NCI-H2029 (cell line): ENCODE measurements at places on chromosomes 5 and 9.
A peak's percentile ranks its signal among the peaks of the same experiment; 100 is the strongest.

DNA sequence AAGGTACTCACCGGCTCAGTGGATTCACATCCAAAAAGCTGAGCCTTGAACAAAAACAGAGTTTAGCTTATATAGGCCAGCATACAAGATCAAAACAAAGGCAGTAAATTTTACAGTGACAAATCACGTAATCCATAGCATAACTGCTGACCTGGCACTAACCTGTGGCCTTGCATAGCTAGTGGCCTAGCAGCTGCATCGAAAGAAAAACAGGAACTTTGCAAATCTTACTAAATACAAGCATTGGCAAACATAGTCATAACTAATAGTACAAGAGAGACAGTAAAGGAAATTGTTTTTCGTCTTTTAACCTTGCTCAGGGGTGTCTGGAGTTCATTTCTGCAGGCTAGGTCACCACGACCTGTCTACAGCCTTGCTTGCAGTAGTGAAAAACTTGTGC is 4.8 kb downstream of the HSDL2 start:
- DNase-seq: no peak

GRCh38 chr5:166883016-166883415 is 1408.4 kb upstream of the WWC1 start:
- no peak for DNase-seq

- DNase-seq: no peak
These were observed 1.8 kb downstream of the SGCD start for GRCh38 chr5:156328766-156329165.

DNA sequence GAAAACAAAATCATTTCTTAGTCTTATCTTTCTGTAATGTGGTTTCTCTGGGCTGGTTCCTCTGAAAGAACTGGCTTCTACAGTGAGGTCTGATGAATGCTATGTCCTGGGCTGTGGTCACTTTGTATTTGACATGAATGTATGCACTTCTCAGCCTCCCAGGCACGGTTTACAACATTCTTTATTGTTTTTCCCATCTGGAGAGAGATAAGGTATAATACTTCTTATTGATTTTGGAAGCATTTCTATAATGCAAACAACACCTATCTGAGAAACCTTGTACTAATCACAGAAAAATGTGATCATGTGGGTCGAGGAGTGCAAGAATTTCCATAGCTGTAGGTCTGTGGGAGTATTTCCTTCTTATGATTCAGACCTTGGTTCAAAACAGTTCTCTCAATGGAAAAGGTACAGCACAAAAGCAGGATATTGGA is 46.9 kb downstream of the ACTBL2 start:
- no peak for DNase-seq

- no peak for DNase-seq
These were observed 49.8 kb upstream of the SH3PXD2B start for GRCh38 chr5:172503925-172504700.

DNA sequence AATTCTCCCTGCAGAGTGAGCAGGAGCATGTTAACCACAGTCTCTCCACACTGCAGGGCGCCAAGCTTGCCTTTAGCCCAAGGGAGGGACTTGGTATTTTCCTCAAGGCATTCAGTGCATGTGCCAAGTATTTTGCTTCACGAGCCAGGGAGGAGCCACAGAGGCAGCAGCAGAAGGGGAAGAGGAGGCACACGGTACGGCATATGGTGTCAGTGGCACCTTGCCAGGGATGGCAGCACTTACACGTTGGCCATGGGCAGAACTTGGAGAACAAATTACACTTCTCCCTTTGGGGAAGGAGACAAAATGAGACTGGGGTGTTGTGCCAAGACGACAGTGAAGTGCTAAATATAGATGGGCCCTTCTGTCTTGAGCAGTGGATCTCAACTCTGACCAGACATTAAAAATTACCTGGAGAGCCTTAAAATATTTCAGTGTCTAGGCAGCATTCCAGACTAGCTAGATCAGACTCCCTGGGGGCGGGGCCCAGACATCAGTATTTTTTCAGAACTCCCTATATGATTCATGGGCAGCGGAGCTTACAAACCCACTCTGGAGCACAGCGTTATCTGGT is 155.8 kb downstream of the DRD1 start:
- no peak for DNase-seq

GRCh38 chr5:53343187-53343586 is 137.2 kb upstream of the FST start:
- DNase-seq: no peak

- DNase-seq: no peak
These were observed 388.0 kb upstream of the TYRP1 start for GRCh38 chr9:12305211-12305610.

- no peak for DNase-seq
These were observed 1.3 kb downstream of the BRD9 start for GRCh38 chr5:891117-891836.

DNA sequence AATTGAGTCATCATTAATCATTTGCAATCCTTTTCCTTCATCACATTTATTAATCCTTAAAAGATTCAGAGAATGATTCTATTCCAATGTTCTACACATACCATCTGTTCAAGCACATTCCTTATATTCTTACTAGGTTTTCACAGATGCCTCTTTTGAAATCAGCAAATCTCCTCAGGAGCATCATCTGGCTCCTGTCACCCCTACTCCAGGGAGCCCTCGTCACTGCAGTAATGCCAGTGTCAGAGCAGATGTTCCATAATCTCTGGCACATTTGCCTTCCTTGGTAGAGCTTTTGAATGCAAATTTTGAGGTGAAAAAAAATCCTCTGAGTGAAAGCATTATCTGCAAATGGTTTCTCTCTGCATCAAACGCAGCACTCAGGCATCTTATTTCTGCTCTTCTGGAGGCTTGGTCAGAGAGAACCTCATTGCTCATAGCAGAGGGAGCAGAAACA is 7.6 kb upstream of the KCNV2 start:
- no peak for DNase-seq

DNA sequence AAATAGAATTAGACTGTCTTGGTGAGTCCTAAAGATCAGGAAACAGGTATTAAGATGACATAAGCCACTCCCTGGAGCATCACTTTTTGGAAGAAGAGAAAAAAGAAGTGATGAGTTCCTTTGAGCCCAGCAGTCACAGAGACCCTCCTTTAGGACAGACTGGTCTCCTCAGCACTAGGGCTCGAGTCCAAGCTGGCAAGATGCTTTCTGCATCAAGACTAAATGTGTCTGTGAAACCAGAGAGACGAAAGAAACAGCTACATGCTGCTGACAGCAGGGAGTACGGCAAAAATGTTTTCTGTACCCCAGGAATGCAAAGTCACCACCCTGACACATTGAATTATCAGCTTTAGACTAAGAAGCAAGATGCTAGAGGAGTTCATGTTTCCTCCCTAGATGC is 184.5 kb downstream of the CRB2 start:
- DNase-seq: no peak

GRCh38 chr9:70613024-70613768 is 198.7 kb upstream of the KLF9 start:
- DNase-seq: no peak

- no peak for DNase-seq
These were observed 114.5 kb downstream of the HTR4 start for GRCh38 chr5:148539851-148540250.

GRCh38 chr9:75088646-75089372 is 495 bp downstream of the OSTF1 start:
- DNase-seq: peak; percentile 78

GRCh38 chr9:86175223-86175622 is 75.9 kb upstream of the GOLM1 start:
- DNase-seq: peak; percentile 91

DNA sequence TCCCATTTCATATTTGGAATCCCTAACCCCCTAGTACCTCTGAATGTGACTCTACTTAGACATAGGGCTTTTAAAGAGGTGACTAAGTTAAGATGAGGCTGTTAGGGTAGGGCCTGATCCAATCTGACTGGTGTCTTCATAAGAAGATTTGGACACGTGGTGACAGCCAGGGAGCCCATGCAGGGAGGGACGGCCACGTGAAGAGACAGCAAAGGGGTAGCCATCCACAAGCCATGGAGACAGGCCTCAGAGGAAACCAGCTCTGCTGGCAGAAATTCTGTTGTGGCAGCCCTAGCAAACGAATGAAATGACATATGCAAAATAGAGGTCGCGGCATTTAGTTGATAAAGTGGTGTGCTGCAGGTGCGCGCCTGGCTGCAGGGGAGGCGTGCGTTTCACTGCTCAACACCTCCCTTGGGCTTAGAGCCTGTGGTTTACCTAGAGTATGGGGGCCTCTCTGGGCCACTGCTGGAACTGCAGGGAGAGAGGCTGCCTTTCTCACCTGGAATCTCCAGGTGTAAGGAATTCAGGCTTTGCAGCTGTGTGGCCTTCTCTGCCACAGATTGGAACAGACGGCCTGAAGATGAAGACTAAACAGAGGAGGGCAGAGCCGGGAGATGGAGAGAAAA is 7.1 kb upstream of the AFAP1L1 start:
- DNase-seq: peak; percentile 57
